ENCODE measurements at places on chromosomes 7 and 10.

GRCh38 chr10:101061624-101062231 lies at the start of gene KAZALD1:
Gene KAZALD1, plus strand, starts transcription at chr10:101061989. Its CDS starts 604 bp downstream, at chr10:101062593.
- no peak for DNase-seq

- DNase-seq = no peak
These were observed 49.4 kb downstream of the TEX36 start for GRCh38 chr10:125633517-125633999.

DNA sequence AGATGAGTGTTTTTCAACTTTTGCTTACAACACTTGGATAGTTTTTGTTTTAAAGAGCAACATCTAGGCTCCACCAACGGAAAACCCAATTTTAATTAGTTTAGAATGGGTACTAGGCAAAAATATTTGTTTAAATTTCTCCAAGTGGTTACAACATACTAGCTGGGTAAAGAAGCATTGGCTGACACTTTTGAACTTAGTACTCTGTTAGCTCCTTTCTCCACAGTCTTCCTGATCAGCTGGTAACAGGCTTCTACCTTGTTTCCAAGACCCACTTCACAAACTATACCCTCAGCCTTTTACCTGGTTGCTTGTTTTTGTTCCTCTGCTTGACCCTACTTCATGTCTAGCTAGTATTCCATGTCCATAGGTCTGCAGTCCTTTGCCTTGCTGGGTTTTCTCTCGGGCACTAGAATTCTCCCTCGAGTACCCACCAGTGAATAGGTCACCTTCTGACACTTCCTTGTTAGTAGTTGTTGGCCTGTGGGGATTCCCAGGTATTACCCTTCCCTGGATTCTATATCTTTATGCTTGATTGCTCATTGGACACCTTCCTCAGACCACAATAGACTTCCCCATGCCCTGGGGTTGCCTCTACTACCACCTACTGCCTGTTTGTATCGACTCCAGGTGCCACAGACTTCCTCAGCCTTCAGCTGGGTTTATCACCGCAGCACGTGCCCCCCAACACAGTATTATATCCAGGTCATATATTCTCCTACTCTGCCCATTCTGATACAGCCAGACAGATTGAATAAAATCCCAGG lies 42.0 kb downstream of the PRPS1L1 start:
- no peak for DNase-seq

- peak; percentile 61 for DNase-seq
These were observed 100.8 kb downstream of the ARHGAP21 start for GRCh38 chr10:24622781-24623301.

GRCh38 chr7:115113776-115114175 lies 191.9 kb downstream of the MDFIC start:
- no peak for DNase-seq

DNA sequence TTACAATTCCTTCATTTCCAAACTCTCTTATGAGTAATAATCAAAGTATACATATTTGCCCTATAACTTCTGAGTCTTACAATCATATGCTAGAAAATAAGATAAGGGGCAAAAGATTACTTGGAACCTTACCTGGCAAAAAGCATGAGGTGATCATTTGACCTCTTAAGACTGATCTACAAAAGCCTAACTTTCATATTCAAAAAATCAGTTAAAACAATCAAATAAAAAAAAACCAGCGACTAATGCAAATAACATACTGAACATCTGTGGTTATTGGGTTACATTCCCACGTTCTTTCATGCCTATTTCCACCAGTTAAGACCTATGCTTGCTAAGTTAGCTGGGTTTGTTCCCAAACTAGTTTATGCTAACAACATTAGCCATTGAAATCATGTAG lies 187.6 kb downstream of the RNF133 start:
- no peak for DNase-seq

- DNase-seq = no peak
These were observed 24.6 kb upstream of the FAM170B start for GRCh38 chr10:49158404-49158803.

- no peak for DNase-seq
These were observed 26.0 kb upstream of the GLI3 start for GRCh38 chr7:42262964-42263363.

DNA sequence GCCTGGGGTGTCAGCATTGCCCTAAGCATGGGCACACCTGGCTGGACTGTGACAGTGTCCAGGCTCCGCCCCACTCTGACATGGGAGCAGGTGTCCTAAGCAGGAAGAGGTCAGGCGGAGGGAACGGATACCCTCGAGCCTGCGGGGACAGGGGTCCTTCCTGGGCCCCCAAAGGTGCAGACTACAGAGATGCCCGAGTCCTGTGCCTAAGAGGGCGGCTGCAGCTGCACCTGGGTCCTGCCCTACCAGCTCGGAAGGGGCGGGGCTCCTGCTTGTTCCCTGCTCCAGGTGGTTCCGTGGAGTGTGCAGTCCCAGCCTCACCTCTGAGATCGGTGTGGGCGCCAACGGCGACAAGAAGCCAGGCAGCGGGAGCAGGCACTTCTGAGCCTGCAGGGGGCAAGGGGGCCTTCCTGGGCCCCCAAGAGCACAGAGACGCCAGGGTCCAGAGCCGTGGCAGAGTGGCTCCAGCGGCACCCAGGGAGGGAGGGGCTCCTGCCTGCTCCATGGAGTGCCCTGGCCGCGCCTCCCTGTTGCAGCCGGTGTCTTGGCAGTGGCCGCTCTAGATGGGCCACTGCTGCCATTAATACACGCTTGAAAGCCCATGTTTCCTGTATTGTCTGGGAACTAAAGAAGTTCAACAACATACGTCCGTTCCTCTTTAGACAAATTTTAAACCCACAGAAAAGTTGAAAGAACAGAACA lies 64.5 kb upstream of the CACNA2D1 start:
- DNase-seq = no peak

- no peak for DNase-seq
These were observed 1190.6 kb downstream of the SORCS1 start for GRCh38 chr10:105973902-105974301.

- no peak for DNase-seq
These were observed 142.9 kb upstream of the ZMIZ1 start for GRCh38 chr10:78925800-78926319.

DNA sequence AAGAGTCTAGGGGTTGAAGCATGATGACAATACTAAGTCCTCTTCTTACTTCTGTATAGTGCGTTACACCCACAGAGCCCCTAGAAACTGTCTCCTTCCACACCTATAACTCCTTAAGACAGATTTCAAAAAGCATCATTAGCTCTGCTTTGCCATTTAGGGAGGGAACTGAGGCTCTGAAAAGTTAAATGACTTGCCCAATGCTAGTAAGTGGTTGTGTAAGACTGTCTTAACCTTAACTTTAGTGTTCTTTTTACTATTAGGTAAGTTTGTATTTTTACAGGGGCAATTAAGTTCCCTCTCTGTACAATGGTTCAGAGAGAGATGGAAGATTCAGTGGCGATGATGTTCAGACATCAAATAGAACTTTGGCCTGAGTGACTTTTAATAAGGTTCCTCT lies 72.7 kb upstream of the ASAH2 start:
- DNase-seq = no peak

DNA sequence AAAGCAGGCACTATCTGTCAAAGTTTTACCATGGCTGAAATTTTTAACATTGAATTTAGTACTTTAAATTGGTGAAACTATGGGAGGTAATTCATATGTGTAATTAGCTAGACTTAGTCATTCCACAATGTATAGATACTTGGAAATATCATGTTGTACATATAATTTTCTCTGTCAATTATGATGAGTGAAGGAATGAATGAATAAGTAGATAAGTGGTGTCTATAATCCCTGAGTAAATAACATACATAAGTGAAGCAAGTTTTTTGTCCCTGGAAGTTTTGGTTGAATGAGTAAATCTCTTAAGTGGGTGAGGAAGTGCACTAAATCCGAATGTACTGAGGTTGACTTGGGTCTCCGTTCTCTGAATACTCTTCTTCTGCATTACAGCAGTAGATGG lies 201.0 kb downstream of the CSTF2T start:
- no peak for DNase-seq
